ENCODE measurements at places on chromosomes 13 and 19.
A peak's percentile ranks its signal among the peaks of the same experiment; 100 is the strongest.

DNA sequence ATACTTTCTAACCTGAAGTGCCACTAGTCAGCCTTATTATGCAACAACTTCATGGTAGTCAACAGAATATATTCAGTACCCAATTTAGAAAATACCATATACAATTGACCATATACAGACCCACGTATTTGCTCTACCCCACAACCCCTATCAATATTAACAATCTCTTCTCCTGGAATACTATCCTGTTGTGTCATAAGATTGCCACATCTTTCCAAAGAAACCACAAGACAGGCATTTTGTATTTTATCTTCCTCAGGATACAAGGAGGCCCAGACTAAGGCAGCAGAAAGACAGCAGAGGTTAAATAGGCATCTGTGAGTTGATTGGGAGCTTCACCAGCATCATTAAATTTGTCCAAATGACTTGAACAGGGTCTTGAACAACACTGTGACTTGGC is 4.5 kb downstream of the SPART start:
- no peak for DNase-seq

DNA sequence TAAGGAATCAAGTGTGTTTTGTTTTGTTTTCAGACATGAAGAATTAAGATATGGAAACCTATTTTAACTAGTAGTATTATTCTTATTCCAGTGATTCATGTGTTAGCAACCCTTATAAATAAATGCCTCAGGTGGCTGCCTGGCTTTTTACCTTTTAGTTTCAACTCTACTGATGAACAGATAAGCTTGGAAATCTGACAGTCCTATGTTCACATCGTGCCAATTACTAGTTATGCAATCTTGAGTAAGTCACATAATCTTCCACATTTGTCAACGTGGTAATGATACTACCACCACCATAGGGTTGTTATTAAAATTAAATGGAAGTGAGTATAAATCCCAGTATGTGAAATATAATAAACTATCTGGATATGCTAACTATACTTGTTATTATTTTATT is 64.3 kb downstream of the TBC1D4 start:
- no peak for DNase-seq

DNA sequence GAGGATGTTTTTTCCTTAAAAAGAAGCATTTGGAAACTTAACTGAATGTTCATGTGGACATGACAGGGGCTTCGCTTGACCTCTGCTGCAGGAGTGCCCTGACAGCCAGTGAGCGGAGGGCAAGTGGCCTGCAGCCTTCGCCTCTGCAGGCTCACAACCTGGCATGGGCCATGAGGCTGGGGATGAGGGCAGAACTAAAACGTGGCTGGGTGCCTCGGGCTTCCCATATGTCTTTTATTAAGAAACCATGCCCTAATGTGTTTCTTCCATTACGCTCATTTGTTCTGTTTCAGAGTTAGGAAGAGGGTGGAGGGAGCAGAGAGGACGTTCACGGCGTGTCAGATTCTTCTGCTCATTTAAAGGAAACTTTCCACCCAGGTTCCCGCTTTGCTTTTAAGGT is 2.9 kb downstream of the ARHGEF7 start:
- DNase-seq = no peak

DNA sequence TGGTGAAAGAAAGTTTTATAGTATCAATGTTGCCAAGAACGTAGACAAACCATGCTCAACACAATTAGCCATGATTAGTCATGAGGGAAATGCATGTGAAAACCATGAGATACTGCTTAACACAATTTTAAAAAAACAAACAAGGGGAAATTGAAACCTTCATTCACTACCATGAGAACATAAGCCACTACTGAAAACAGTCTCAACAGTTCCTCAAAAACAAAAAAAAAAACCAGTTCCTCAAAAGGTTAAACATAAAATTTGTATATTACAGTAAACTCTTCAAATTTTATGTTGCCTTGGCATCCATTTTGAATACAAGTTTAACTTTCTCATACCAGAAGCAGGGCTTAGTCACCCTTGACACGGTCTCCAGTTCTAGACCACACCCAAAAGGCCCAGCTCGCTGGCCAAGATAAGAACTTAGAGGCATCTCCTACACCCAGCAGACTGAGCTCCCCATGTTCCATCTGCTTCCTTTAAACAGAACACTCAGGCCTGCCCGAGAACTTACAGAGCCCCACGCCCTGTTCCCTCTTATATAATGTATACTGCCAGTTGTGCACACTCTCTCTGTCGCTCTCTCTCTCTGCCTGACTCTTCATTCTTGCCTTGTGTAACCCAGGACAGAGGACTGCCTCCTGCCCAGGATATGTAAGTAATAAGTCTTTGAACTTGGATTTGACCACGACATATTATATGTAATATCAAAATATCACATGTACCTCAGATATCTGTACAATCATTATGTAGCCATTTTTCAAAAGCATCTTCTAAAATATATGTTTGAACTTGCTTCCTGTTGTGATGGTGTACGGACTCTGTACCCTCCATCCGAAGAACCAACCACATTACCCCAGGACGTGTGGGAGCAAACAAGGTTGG is 67.4 kb downstream of the STK24 start:
- DNase-seq = peak; percentile 22

DNA sequence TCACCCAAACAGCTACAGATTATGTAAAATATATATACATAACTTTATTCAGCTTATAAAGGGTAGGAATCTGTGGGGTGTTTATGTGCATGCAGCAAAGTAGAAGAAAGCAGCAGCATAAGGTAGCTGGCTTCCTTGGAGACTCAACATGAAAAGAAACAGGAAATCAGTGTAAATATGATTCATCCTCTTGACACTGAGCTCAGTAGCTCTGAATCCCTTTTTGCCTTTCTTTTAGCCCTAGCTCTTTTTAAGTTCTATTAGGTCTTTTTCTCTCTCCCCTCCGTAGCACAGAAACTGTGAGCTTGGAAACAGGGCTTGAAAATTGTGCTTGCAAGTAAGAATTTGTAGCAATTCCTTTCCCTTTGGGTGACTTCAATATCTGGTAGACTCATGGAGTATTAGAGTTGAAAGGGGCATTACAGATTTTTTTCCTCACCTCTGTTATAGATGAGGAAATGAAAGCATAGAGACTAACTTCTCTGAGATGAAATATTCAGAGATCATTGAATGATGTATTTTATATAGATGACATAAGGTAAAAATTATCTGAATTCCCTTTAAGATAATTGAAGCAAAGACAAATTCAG is 314.4 kb downstream of the PCDH9 start:
- DNase-seq = no peak

- no peak for DNase-seq
These were observed 99.8 kb downstream of the ITGBL1 start for GRCh38 chr13:101552286-101552685.

DNA sequence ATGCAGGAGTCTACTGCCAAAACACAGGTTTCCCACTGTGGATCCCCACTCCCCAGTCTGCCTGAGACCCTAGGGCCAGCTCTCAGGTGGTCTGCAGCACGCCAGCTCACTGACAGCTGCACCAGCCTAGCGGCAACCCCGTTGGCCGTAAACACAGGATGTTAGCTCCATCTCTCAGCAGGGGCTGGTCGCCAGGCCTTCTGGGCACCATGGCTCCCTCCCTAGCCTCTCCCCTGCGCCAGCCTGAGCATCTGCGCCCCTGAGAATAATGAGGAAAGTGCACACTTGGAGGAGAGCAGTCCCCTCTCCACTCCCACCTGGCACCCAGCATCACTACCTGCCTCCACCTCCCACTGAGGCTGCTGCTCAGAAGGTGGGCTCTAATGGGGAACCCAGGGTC is 20.8 kb upstream of the EPHX3 start:
- DNase-seq = no peak

DNA sequence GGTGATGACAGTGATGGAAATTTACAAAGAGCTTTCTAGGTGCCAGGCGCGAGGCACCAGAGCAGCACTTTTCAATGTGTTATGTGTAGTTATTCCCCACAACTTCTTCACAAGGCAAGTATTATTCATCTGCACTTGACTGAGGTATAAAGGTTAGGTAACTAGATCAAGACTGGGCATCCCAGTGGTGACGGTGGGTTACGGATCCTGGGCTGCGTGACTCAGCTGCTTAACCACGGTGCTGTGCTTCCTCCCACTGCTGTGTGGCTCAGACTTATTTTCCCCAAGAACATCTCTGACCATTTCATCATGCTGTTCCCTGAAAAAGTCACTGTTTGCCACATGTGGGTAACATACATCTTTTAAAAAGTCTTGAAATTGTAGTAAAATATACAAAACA is 19.3 kb downstream of the EDDM13 start:
- DNase-seq = no peak

GRCh38 chr13:82654143-82654542 is 1228.1 kb downstream of the SLITRK1 start:
- no peak for DNase-seq

DNA sequence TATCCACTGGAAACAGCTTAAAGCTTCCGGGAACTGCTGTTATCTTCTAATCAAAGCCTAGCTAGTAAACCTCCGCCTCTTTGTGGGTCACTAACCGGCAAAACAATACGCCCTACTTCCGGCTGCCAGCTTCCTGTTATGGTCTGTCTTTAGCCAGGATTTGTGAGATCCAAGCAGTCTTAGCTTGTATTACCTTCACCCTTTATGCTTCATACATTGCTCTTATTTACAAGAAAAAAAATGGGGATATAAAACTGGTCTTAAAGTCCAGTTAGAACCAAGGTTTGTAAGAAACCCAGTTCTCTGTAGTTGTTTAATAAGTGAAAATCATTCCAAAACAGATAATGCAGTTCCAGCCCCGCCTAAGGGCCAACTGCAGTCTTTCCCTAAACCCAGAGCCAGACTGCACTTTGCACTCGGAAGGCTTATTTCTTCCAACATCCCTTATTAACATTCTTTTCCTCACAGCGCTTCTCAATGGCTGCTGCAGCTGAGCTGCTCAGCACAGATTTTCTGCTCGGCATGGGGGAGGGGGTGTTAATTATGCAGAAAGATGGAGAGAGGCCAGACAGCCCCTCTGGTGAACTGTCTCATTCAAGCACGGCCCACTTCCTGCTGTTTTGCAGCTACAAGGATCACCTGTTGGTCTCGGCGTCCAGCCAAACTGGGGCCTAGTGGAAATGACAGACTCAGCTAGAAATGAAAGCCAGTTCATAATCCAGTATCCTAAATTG is 368.4 kb downstream of the KLF12 start:
- DNase-seq = no peak

DNA sequence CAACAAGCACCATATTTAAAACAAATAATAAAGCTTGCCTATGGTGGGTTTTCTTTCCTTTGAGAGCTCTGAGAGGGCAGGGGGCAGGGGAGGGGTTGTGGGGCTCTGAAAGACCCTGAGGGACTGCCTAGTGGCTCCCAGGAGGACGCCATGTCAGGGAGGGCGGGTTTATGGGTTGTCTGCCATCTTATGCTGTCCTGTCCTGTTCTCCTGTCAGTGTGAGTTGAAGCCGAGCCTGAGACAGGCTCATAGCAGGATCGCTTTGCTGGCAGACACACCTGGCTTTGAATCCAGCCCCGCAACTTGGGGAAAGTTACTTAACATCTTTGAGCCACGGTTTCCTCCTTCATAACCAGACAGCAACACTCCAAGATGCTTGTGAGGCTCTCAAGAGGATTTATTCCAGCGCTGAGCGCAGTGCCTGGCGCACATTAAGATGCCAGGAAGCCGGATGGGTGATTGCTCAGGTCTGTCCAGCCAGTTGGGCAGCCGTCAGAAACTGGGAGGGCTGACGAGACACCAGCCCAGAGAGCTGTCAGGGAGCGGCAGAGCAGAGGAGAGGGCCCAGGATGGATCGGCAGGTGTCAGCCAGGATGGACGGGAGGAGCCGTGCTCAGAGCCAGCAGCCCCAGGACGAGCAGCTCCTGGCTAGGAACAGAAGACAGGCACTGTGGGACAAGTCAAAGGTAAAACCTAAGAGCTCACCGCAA is 36.8 kb upstream of the C1QTNF9 start:
- DNase-seq = no peak

GRCh38 chr19:46357846-46358583 is 11.1 kb downstream of the PPP5C start:
- no peak for DNase-seq

DNA sequence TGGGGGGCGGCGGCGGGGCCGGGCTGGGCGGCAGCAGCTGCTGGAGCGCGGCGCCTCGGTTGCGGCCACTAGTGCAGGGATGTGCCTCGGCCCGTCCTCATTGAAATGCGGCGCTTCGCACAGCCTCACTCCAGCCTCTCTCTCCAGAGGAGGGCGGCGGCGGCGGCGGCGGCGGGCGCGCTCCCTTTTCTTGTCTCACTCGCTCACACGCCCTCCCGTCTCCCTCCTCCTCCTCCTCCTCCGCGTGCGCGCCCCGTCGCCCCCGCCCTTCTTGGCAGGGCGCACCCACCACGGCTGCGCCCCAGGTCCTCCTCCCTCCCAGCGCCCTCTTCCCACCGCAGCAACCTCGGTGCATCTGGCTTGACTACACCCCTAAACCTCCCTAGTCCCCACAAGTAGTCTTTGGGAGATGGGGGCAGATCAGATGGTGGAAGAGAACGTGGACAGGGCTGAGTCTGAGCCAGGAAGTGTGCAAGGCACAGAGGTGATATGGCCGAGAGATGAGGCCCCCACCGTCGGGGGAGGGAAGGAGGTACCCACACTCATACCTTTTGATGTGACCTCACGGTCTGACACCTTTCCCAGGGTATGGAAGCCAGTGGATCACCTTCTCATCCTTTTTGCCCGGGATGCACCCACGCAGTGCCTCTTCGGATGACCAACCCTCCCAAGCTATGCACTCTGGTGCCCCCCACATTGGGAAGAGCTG is at the start of gene DCLK1:
TSS of gene DCLK1 (minus strand) at position 161 of the 709 bp plus-strand sequence.
- DNase-seq = peak; percentile 35

DNA sequence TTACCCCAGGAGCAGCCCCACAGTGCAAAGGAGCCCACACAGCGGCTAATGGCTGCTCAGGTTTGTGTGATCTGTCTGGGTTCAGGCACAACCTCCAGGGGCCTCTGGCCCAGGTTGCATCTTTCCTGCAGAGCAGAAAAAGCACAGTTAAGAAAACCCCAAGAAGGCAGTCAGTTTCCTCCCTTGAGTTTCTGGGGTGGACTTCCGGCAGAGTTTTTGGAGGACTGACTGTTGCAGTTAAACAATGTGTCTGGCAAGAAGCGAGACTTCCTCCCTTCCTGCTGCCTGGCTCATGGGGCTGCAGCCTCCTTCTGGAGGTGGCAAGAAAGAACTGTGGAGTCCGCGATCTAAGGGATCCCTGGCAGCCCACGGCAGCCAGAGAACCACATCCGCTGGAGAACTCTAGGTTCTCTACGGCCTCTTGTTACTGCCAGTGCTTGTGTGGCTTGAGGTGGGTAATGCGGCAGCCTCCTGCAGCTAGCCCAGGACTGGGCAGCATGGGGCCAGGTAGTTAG is 114.4 kb downstream of the ZDHHC20 start:
- DNase-seq = no peak

GRCh38 chr19:14558370-14559066 is 13.3 kb downstream of the NDUFB7 start:
- no peak for DNase-seq

DNA sequence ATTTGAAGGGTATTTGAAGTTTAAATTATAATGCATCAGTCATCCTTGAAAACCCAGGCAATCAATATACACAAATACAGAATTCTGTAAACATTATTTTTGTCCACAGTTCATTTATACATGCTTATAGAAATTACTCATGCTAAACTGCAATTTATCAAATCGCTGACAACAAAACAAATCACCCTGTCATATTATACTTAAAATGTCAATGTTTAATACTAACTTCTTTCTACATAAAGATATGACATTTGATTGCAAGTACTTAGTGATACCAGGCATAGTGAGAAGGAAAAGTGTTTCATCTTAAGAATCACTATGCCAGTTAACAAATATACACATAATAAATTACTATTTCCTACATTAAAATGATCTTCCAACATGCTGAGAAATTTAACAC is 232.0 kb downstream of the PCDH20 start:
- DNase-seq = no peak

GRCh38 chr19:10364644-10365043 is 15.7 kb downstream of the TYK2 start:
- peak; percentile 56 for DNase-seq

GRCh38 chr19:15702534-15702930 is 25.3 kb upstream of the OR10H2 start:
- no peak for DNase-seq

Measured in substantia nigra (tissue), 51 donors.